ENCODE measurements at places on chromosomes 13 and 19.

- H3K27ac ChIP-seq: no peak overlapping the region
- peaks cover 12% of the 10 kb centered on the region for H3K4me1 ChIP-seq
- DNase-seq: no peak
- H3K4me3 ChIP-seq: no peak overlapping the region
- H3K36me3 ChIP-seq: no peaks in the 10 kb centered on the region
- no peaks in the 10 kb centered on the region for H3K27me3 ChIP-seq
These were observed 24.1 kb downstream of the MCF2L start for GRCh38 chr13:112992931-112993680.

- H3K36me3 ChIP-seq: no peaks in the 10 kb centered on the region
- no peak overlapping the region for H3K27ac ChIP-seq
- no peaks in the 10 kb centered on the region for H3K27me3 ChIP-seq
- no peak overlapping the region for H3K4me3 ChIP-seq
- no peak for DNase-seq
- no peaks in the 10 kb centered on the region for H3K4me1 ChIP-seq
These were observed 29.4 kb upstream of the ZNF507 start for GRCh38 chr19:32316034-32316433.

DNA sequence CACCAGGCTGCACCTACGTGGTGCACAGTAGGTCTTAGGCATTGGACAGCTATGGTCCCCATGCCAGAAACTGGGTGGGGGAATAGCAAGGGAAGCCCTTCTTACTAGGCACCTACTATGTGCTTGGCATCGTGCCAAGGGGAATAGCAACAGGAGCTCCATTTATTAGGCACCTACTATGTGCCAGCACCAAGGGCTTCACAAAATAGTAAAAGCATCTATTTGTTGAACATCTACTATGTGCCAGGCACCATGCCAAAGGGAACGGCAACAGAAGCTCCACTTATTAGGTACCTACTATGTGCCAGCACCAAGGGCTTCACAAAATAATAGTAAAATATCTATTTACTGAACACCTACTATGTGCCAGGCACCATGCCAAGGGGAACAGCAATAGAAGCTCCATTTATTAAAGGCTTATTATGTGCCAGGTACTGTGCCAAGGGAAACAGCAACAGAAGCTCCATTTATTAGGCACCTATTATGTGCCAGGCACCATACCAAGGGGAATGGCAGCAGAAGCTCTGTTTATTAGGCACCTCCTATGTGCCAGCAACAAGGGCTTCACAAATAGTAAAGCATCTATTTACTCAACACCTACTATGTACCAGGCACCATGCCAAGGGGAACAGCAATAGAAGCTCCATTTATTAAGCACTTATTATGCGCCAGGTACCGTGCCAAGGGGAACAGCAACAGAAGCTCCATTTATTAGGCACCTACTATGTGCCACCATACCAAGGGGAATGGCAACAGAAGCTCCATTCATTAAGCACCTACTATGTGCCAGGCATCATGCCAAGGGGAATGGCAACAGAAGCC lies 108.5 kb downstream of the PTPRS start:
- no peaks in the 10 kb centered on the region for H3K27me3 ChIP-seq
- no peak overlapping the region for H3K27ac ChIP-seq
- no peaks in the 10 kb centered on the region for H3K4me1 ChIP-seq
- DNase-seq: no peak
- no peaks in the 10 kb centered on the region for H3K36me3 ChIP-seq

DNA sequence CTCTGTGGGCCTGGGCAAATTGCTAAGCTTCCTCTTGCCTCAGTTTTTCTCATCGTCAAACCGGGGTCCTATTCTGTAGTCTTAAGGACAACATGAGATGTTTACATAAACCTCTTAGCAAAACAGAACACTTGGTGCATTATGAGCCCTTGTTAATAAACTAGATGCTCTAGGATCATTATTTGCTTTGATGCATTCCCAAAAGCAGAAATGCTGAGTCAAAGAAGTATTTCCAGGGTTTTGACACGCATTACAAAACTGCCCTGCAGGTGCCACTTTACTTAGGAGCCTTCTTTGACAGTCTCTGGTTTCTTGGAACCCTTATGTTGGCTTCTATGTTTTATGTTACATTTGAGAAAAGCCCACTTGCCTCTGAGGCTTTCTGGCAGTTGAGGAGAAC lies 12.1 kb downstream of the AKAP11 start:
- H3K27ac ChIP-seq: no peak overlapping the region
- H3K36me3 ChIP-seq: no peaks in the 10 kb centered on the region
- no peak for DNase-seq
- H3K4me1 ChIP-seq: no peaks in the 10 kb centered on the region
- no peaks in the 10 kb centered on the region for H3K27me3 ChIP-seq
- H3K4me3 ChIP-seq: no peak overlapping the region

DNA sequence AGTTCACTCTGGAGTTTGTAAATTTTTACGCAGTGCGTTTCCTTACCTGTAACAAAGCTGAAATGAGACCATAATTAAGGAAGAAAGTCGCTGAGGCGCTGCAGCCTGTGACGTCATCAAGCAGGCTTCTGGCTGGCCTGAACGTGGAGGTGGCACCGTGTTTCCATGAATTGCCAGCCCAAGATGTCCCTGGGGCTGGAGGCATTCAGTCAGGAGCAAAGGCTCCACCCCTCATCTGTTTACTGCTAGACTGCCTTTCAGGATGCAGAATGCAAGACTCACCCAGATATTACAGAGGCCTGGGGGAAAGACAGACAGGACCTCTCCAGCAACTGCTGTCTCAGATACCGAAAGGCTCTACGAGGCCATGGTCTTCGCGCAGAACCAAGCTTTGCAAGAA lies 424.6 kb downstream of the TSHZ3 start:
- H3K36me3 ChIP-seq: no peaks in the 10 kb centered on the region
- no peaks in the 10 kb centered on the region for H3K4me1 ChIP-seq
- H3K27ac ChIP-seq: no peak overlapping the region
- DNase-seq: no peak

- H3K4me3 ChIP-seq: no peak overlapping the region
- H3K4me1 ChIP-seq: no peaks in the 10 kb centered on the region
- H3K27ac ChIP-seq: no peak overlapping the region
- no peak for DNase-seq
These were observed 59.3 kb downstream of the PEPD start for GRCh38 chr19:33462112-33462791.

GRCh38 chr19:1317274-1318003 lies 31.8 kb downstream of the EFNA2 start:
- no peak for DNase-seq
- no peak overlapping the region for H3K4me3 ChIP-seq
- no peaks in the 10 kb centered on the region for H3K36me3 ChIP-seq
- no peaks in the 10 kb centered on the region for H3K4me1 ChIP-seq
- no peak overlapping the region for H3K27ac ChIP-seq
- H3K27me3 ChIP-seq: no peaks in the 10 kb centered on the region
